Glutamatergic neuron (in vitro differentiated cells): ENCODE measurements at places on chromosomes 6 and 20.

DNA sequence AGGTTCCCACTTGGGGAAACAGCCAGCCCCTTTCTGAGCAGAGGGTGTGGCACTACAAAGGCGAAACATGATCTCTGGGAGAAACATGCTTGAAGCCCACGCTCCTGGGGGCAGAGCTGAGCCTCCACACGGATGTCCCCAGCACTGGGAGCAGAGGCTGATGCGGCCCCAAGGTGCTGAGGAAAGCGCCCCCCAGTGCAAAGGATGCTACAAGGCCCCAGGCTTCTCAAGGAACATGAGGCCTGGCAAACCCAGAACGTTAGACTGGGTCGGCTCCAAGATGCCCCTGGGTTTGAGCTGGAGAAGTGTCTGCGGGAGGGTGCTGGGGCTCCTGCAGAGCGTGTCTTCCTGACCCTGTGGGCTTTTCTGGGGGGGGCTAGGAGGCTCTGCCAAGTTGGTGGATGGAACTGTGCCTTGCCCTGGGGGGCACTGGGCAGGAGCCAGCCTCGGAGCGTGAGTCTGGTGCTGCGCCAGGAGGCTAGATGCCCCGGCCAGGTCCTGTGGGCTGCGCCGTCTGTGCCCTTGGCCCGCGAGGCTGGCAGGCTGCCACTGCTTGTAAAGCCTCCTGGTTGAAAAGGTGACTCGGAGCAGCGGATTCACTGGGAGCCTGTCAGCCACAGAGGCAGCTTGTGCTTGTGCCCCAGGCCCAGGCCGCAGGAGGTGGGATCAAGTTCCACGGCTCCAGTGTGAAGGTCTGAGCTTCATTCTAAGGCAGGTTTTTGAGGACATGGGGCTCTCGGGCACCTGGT is 8.1 kb downstream of the SYNJ2 start:
- DNase-seq: no peak

DNA sequence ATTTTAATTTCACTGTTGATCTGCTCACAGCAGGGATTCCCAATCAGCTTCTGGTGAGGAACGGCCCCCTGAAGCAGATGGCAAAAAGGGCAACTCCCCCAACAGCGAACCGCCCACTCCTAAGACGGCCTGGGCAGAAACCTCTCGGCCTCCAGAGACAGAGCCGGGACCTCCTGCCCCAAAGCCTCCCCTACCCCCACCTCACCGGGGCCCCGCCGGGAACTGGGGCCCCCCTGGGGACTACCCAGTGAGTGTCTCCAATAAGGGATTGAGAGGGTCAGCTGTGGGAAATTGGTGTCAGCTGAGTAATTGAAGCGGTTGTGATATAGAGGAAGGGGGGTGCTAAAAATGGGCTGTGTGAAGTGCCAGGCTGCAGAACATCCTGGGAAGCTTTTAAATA is 6.4 kb downstream of the PRRC2A start:
- DNase-seq: no peak

DNA sequence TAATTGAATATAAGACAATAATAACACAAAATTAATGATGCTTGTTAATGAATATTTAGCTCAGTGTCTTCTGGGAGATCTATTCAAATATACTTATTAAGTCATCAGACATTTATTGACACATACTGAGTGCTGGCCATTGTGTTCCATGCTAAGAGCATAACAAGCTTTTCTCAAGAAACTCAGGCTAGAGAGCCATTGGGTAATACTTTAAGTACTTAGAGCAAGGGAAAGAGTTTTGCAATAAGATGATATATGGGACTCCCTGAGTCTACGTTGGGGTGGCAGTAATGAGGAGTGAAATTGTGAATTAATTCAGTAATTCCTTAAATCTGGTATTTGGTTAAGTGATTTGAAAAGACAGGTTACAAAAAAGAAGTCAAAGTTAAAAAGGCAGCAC is 11.1 kb downstream of the TMEM200A start:
- no peak for DNase-seq

DNA sequence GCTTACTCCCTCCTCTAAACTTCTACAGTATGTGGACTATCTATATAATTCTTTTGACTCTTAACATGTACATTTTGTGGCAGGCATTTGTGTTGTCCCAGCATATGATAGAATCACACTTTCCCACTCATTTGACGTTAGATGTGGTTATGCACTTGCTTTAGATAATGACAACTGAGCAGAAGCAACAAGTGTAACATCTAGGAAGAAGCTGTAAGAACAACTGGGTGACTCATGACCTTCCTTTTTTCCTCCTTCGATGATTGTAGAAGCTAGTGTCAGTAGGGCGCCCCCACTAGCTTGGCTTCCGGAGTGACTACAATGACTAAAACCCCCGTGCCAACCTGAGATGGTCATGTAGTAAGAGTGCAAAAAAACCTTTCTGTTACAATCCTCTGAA is 74.6 kb upstream of the CEP85L start:
- DNase-seq: no peak

DNA sequence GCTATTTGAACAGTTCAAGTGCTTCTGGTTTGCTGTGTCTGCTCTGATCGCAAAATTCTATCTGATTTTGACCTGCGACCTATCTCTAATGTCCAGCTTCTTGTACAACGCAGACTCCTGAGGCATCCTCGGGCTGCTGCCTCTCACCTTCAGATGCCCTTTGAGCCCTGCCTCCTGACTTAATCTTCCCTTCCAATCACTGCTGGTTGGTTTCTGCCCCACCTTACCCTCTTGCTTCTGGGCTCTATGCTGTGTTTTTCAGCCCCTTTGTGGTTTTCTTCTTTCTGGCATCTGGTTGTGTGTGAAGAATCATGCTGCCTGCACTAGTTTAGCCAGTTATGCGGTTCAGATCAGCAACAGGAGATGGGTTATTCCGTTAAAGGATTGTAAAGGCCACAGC is 131.2 kb upstream of the THEMIS start:
- DNase-seq: no peak

- no peak for DNase-seq
These were observed 483.0 kb upstream of the ID4 start for GRCh38 chr6:19354181-19354580.

DNA sequence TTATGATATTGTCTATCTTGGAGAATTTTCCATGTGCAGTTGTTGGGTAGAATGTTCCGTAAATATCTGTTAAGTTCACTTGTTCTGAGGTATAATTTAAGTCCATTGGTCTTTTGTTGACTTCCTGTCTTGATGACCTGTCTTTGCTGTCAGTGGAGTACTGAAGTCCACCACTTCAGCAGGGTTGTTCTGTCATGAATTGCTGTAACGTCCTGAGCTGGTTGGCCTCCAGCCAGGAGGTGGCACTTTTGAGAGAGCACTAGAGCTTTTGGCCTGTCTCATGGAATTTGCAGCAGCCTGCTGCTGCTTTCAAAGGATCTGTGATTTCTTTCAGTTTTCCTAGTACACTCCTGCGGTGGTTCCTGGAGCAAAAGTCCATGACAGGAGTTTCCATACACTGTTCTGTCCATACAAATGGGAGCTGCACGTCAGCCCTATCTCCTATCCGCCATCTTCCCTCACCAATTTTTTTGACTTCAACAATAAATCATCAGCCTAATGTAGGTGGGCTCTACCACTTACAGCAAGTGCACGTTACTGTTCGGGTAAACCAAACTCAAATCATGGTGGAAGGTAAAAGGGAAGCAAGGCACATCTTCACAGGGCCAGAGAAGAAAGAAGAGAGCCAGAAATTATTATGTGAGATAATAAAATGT is 46.9 kb upstream of the TRERF1 start:
- DNase-seq: no peak

DNA sequence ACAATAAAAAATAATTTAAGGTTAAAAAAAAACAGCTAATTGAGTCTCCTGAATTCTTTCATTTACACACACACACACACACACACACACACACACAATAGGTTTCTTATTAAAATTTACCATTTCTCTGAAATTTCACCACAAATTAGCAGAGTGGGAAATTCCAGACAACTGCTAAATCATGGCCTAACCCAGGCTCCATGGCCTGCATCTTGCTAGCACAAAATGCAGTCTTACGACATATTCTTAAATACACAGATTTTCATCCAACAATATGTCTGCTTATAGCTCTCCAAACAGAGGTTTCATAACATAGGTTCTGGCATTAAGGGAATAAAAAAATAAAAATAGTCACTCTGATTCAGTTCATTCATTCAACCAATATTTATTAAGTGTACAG is 46.9 kb downstream of the SOD2 start:
- no peak for DNase-seq

DNA sequence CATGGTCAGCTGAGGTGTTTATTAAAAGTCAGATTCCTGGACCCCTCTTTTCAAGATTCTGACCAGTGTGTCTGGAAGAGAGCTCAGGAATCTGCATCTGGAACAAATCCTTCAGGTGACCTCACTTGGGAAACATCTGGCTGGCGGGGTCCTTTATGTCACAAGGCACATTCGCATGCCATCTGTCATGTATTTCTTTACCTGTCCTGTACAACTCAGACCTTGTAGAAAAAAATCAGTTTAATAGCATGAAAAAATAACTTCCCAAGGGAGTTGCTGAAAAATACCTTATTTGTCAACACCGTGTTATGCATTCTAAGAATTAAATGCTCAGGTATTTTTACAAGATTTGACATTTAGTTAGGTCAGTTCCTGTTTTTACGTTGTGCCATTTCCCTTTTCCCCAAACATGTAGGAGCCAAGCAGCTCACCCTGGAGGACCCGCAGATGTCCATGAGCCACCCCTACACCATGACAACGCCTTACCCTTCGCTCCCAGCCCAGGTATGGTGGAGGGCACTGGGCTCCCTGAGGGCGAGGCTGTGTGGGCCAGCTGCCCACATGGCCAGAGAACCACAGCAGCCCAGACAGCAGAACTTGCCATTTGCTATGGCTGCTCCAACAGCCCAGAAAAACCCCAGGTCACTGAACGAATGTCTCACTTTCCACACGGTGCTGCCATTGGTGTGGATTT is 4.0 kb downstream of the IRF4 start:
- DNase-seq: no peak

- no peak for DNase-seq
These were observed 34.5 kb downstream of the TPBG start for GRCh38 chr6:82397962-82398692.

DNA sequence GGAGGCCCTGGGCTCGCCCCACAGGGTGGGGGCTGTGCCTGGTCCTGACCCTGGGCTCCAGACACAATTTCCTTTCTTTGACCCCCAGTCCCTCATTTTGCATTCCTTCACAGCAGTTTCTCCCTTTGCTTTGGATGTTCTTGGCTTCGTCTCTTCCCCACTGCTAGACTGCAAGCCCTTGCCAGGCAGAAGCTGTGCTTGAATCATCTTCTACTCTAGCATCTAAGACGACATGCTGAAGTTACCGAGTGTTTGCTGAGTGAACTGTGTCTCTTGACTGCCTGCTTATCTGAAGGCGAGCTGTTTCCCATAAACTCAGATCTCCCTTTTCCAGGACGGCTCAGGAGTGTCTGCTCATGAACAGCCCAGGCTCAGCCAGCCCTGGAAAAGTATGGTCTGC is 14.3 kb upstream of the SYNDIG1 start:
- no peak for DNase-seq

DNA sequence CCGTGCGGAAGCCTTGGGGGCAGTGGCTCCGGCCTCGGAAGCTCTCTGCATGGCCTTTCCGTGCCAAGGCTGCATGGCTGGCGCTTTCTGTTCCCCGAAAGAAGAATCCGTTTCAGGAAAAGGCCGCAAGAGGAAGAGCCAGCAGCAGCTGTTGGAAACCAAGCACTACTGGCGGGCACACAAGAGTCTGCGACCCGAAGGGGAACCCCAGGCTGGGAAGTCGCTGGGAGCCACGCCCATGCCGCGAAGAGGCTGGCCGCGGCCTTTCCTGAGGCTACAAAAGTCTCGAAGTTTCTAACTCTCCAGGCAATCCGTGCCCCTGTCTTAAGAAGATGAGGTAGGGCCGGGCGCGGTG is at the start of gene CGAS:
CGAS (minus strand) TSS at position 191 of the 355 bp plus-strand sequence; CDS start at position 75, 116 bp downstream.
- DNase-seq: peak; percentile 18

- no peak for DNase-seq
These were observed 193.0 kb upstream of the SGK1 start for GRCh38 chr6:134510920-134511319.

DNA sequence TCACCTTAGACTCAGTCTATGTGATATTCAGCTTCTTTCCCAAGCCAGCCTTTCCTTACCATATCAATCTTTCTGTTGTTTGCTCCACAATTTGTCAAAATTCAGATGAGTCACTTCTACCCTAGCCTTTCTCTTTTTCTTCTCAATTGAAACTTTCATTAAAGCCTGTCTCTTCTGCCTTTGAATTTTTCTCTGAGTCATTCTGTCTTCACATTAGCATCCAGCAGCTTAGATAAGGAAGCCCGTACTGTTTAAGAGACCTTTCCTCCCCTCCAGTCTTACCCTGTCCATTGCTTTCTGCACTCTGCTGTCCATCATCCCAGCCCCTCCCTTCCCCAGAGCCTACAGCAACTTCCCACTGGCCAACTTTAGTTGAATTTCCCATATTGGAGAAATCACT is 34.9 kb upstream of the RALGAPA2 start:
- no peak for DNase-seq

DNA sequence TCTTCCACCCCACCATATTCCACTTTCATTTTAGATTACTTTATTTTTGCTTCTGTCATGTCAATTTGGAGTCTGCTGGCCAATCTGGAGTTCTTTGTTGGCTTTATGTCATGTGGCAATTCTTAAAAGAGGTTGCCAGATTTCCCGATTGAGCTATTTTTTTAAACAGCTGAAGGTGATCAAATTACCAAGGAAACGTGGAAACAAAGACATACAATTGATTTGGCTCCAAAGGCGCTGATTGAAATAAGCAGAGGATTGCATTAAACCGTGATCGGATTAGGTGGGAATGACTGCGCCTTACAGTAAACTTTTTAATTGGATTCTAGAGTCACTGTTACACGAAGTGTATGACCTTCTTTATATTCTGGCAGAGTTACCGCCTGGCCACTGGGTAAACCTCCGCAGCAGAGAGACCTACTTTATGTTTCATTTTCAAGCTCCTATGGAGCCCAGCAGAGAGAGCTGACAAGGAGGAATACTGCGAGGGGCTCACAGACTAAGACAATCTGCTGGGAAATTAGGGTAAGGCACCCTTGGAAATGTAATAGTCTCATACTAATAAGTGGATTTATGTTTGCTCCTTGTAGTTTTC is 37.9 kb downstream of the SIM1 start:
- no peak for DNase-seq

GRCh38 chr20:37501940-37502339 is 19.1 kb upstream of the NNAT start:
- DNase-seq: no peak

GRCh38 chr6:79040083-79040482 is 38.0 kb downstream of the PHIP start:
- no peak for DNase-seq

DNA sequence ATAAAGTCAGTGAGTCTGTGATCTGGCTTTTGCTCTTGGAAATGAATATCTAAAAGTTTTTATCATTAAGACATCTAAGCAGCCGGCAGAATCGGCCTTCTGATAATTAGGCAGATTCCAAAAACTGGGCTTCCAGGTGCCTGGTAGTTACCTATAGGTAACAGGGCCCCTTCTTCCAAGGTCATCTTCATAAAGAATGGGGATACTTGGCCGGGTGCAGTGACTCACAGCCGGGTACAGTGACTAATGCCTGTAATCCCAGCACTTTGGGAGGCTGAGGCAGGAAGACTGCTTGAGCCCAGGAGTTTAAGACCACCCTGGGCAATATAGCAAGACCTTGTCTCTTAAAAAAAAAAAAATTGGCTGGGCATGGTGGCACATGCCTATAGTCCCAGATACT is 12.9 kb upstream of the RBL1 start:
- no peak for DNase-seq

- no peak for DNase-seq
These were observed 413.0 kb upstream of the RUNX2 start for GRCh38 chr6:44915111-44915510.

GRCh38 chr6:24283043-24283985 is 74.5 kb downstream of the DCDC2 start:
- DNase-seq: peak; percentile 69
